ENCODE measurements at places on chromosomes 2 and 18. TPM values are rescaled to one million over a fixed set of nuclear protein-coding genes. Genes with fewer than 3 reads are reported as not detected.

The NEU4 gene
- total RNA-seq = 0.60 TPM

The LIMS4 gene
- 1.9 TPM for total RNA-seq

The PFN4 gene
- not detected for total RNA-seq

The POTEJ gene
- not detected for total RNA-seq

The SMAD2 gene
- total RNA-seq = 76.4 TPM

The EML4 gene
- total RNA-seq = 126 TPM

The ADGRF3 gene
- total RNA-seq = 0.74 TPM

The SELENOI gene
- total RNA-seq = 9.4 TPM

The UGGT1 gene
- total RNA-seq = 53.4 TPM

The SP5 gene
- not detected for total RNA-seq

The KCNK3 gene
- total RNA-seq = 1.1 TPM

DNA sequence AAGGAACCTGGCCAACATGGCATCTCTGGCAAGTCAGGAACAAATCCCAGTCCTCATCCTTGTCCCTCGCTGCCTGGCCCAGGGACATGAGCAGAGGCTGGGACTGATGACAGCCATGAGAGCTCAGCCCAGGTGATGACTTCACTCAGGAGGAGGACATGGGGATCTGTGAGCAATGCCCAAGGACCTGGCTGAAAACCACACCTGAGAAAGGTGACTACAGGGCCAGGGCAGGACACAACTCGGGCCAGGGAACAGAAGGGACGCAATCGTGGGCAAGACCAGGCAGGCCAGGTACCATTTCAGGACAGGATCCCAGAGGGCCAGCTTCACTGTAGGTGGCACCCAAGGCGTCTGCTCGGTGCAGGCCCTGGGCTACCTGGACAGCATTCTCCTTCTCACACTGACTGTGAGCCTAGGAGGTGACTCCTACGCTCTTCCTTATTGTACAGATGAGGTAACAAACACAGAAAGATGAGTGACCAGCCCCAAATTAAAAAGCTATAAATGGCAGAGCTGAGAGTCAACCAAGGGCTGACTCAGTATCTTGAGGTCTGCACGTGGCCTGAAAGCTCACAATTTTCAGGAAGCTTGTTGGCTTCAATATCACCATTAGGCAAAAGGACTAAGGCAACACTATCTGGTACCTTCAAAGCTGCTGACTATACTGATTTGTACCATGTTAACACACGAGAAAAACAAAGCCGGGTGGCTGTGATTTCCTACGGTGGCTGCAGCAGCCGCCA is 141.1 kb downstream of the EIPR1 start:
- DNase-seq = no peak

DNA sequence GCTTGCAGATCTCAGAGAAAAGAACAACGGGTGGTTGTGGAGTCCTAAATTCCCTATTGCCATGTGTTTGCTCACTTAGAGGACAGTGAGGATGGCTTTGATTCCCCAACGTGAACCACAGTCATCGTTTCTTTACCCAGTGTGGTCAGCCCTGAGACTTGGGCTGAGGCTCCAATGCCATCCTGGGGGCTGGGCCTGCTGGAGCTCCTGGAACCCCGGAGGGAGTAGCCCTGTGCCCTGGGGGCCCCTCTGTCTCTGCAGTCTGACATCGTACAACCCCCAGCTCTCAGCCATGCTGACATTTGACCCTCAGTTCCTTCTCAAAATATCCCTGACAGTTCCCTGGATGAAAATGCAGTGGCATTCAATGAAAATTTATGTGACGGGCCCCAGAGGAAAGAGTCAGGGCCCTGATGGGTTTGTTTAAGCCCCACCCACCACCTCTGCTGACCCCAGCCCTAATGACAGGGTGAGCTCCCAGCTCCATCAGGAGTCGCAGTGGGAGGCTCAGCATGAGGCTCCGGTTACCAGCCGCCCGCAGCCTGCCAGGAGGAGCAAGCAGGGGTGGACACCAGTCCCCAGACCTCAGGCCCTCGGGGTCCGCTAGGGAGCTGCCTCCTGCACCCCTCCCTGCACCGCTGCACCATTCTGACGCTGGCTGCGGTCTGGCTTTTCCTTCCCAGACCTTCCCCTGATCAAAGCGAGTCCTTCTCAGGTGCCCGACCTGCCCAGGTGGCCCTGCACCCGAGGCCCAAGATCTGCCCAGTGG is 120.9 kb downstream of the TWIST2 start:
- DNase-seq = no peak

GRCh38 chr2:197121255-197121654 is 189.3 kb downstream of the ANKRD44 start:
- DNase-seq = no peak

DNA sequence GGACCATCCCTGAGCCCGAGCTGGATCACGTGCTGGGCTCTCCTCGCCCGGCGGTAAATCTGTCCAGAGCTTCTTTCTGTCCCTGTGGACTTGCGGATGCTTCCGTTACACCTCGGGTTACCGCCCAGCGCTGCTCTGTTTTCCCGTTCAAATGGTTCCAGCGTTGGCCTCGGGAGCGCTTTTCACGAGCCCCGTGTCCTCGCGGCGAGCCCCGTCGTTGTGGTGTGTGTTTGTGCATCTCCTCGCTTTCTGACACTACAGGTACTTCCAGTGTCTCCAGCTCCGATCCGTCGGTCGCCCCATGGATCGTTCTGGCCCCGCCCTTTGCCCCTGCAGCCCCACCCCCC is 77.4 kb downstream of the RTP5 start:
- DNase-seq = peak; percentile 69

DNA sequence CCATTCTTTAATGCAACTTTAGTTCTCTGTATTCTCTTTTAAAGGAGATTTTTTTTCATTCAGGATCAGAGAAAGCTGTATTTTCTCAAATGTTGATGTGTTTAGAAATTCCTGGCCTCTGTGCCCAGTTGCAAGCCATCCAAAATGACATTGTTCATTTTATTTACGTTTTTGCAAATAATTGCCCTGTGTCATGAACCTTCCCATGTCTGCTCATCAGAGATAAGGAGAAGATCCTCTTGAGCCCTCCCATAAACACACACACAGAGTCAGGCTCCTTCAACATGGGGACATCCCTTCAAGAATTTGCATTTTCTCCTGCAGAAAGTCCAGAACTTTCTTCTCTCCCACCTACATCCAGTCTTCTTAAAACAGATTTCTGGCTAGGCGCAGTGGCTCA is 258.8 kb downstream of the GBX2 start:
- DNase-seq = no peak

- no peak for DNase-seq
Observed at GRCh38 chr2:34652636-34653035, 1053.5 kb upstream of the FAM98A start.

DNA sequence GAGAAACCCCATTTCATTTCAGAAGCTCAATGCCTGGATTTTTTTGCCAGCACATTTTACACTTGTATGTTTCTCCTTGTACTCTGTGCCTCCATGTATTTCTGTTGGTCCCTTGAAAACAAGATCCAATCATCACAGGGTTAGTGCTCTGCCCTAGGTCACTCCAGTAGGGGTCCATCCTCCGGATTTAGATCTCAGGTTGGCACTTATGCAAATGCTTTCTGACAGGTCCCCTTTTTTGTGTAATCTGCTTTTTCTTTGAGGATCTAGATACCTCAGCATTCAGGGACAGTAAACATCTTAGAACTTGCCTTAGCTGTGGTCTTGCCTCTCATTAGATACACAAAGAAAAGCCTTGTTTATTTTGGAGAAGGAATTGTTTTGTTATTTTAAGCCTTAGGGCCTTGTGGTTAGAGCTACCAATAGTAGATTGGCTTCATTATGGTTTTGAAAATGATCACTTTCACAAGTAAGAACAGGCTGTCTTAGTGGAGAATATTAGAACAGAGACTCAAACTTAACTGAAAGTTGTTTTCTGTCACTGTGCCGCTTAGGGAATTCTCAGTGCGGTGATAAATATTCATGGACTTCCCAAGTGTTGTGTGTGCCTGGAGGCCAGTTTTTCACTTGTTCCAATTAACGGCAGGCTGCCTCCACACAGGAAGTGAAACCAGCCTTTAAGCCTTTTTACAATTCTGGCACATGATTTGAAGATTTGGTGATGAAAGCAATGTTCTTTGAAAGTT is 7.8 kb downstream of the MERTK start:
- DNase-seq = no peak

DNA sequence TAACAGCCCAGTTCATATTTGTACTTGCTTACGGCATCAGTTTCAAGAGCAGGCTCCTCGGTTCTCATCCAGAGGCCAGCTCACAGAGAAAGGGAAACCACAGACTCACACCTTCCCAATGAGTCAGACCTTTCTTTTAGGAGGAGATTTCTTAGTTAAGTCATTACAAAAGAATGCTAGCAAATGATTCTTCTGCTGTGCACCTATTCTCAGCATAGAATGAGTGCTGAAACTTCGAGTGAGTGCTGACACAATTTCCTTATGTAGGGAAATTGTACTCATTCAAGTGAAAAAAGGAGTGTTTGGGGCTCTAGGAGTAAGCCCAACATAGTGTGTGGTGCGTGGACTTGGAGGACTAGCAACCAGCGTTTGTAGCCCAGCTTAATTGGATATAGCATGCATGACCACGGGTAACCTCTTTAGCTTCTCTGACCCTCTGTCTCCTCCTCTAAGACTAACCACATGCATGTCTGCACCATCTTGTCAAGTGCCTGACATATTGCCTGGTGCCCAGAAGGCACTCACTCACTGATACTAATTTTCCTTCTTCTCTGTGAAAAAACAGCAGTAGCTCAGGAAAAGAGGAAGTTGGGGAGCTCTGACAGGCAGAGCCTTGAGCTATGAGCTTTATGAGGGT is 87.0 kb downstream of the ALPK2 start:
- no peak for DNase-seq

- peak; percentile 72 for DNase-seq
Observed at GRCh38 chr2:72993147-72993932, 76.0 kb downstream of the EMX1 start.

GRCh38 chr18:48024009-48024512 is 93.6 kb upstream of the SMAD2 start:
- no peak for DNase-seq

GRCh38 chr2:157842106-157842879 is 33.8 kb downstream of the ACVR1 start:
- no peak for DNase-seq

DNA sequence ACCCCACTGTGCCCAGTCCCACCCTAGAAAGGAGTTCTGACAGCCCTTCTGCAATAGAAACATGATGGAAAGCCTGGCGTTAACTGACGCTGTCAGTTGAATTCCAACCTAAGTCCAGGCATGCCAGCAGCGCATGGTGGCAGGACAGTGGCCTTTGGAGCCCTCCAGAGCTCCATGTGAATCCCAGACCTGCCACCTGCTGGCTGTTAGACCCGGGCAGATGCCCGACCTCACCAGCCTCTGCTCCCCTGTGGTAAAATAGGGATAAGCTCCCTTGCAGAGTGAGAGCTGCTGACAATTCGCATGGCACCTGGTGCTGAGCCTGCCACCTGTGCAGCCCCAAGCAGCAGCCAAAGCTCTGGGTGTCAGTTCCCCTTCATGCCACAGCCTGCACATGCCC is 138.6 kb downstream of the LOXHD1 start:
- DNase-seq = no peak

GRCh38 chr18:39627936-39628335 is 2062.3 kb upstream of the CELF4 start:
- DNase-seq = no peak

DNA sequence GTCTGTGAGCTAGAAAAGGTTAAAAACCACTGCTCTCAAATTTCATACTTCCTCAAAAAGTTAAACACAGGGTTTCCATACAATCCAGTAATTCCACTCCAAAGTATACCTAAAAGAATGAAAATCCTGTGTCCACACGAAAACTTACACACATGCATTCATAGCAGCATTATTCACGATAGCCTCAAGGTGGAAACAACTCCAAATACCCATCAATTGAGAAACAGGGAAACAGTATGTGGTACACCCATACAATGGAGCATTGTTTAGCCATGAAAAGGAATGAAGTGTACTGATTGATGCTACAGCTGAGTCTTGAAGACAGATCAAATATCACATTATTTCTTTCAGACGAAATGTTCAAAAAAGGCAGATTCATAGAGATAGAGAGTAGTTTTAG is 36.7 kb downstream of the UXS1 start:
- no peak for DNase-seq

GRCh38 chr18:48862132-48862531 is 88.6 kb downstream of the SMAD7 start:
- DNase-seq = peak; percentile 47

DNA sequence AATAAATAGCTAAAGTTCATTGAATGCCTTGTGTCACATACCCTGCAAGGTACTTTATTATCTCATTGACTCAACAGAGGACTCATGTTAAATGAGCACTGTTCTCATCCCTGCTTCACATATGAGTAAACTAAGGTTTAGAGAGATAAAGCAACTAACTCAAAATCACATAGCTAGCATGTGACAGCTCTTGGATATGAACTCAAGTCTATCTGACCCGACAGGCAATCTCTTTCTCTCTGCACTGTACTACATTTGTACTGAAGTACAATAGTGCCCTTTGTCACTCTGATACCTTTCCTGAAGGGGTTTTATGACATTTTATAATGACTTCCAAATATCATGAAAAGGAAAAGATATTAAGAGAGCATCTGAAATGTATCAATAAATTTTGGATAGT is 297.5 kb upstream of the UBE2E3 start:
- no peak for DNase-seq

GRCh38 chr18:23307567-23308295 is 145.4 kb upstream of the RIOK3 start:
- peak; percentile 82 for DNase-seq

- DNase-seq = no peak
Observed at GRCh38 chr2:195486987-195487644, 169.9 kb upstream of the SLC39A10 start.

- no peak for DNase-seq
Observed at GRCh38 chr2:50723286-50723938, 308.5 kb downstream of the NRXN1 start.

- peak; percentile 77 for DNase-seq
Observed at GRCh38 chr2:26561918-26562810, 79.0 kb downstream of the CIB4 start.

DNA sequence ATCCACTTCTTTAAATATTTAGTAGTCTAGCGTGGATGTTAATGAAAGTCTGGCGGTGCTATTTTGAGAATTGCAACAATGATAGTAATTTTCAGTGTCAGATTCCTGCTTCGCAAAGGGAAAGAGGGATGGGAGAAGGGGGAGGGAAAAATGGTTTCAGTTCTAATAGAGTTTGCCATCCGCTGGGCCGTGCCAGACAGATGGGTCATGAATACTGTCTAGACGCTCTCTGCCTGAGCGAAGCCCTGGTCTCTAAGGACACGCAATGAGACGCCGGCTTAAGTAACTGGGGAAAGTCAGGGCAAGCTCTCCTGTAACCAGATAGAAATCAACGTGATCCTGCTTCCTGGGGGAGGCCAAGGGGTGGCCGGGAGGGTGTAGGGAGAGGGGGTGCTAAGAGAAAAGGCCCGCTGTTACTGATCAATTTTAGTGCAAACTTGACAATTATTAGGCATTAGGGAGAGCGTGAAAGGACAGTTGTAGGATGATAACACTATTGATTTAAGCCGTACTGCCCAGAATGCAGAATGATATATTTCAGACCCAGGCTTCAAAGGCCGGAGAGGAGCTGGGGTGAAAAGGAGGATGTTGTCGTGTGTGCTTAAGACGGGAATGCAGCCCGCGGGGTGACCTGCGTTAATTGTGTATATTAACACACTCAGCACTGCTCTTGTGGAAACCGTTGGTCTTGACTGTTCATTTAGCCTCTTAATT is 229.2 kb downstream of the LDLRAD4 start:
- DNase-seq = no peak

All from spleen (tissue), 13 donors.